ENCODE measurements at places on chromosomes 7 and 10.

DNA sequence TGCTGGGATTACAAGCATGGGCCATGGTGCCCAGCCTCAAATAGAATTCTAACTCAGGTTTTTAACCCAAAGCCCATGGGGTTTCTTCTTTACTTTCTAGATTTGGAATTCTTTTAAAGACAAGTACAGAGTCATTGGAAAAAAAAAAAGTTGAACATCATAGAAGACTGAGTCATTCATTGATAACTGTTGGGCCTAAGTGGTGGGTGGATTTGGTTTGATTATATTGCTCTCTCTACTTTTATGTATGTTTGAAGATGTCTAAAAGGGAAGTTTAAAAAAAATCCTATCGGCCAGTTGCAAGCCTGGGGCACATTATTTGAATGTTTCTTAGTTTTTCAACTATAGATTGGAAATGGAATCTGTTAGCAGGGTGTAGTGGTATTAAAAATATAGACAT lies 49.7 kb downstream of the INPP5F start:
- no peak for DNase-seq

DNA sequence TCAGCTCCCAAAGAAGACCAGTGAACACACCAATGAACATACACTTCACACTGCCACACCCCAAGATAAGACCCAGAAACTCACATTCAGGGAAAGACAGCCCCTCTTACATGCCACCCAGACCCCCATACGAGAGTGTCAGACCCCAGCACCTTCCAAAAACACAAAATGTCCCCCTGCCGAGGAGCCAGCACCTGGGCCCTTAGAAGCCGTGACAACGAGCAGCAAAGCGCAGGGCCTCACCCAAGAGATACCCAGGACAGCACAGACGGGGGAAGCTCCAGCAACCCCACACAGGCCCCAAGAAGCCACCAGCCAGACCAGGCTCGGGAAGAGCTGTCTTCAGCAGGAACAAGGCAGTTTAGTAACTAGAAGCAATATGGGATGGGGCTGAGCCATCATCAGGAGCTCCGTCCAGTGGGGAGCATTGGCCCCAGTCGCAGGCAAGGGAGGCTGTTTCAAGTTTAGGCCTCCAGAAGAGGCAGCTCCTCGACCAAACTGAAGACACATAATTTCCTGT lies 243.6 kb downstream of the PTPRN2 start:
- DNase-seq, result no peak

GRCh38 chr10:51203359-51203758 lies 129.1 kb downstream of the PRKG1 start:
- no peak for DNase-seq

DNA sequence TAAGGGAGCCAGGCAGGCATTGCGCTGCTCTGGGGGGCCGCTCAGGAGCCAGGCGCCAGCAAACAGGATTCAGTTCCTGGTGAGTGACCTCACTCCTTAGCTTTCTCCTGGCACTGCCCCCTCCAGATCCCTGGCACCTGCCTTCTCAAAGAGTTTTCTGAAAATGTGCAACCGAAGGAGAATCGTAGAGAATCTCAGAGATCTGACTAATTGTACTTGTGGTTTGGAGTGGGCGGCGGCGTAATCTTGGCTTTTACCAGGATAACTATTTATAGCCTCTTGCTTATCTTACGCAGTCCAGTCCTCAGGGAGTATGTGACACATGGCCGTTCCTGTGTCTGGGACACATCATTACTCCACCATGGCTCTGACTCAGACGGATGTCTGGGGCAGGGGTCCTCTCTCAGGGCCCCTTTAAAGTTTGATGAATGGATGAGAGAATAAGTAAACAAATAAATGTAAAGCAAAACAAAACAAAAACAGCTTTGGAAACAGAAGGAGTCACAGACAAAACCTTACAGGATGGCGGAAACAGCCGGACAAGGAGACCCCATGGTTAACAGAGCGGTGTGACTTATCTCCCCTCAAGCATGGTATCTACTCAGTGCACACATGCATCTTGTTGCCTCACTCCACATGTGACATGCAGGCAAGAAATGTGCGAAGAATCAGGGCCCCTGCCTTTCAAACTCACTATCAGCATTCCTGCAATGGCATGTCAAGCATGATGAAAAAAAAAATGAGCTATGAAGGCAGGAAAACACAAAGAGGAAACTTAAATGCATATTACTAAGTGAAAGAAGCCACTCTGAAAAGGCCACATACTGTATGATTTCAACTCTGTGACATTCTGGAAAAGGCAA lies 99.7 kb downstream of the TNS3 start:
- no peak for DNase-seq

DNA sequence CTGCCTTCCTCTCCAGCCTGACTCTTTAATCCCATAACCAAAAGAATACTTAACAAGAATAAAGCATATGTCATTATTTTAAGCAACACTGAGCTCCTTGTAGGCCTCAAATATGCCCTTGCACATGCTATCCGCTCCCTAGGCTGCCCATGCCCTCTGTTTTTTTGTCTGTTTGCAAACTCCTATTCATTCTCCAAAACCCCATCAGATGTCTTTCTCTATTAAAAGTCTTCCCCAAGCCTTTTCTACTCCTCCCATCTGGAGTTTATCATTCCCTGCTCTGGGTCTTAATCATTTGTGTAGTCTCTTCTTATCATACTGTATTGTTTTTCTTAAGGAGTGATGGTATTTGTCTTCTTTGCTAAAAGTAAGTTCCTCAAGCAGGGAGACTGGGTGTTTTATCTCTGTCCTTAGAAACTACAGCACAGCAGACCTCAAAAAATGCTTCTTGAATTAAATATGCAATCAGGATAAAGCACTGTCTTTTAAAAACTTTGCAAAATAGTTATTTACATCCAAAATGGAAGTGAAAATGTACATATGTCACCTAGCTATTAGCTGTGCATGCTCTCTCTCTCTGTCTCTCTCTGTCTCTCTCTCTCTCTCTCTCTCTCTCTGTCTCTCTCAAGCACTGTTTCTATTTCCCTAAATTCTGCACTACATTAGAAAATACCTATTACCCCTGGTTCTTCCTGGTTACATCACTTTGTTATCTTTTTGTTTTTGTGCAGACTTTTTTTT lies 56.5 kb upstream of the OPALIN start:
- DNase-seq, result no peak

GRCh38 chr7:69860941-69861622 lies 262.8 kb downstream of the AUTS2 start:
- DNase-seq, result no peak

GRCh38 chr10:63446716-63447440 lies 18.9 kb downstream of the JMJD1C start:
- no peak for DNase-seq

GRCh38 chr10:43043342-43043772 lies 33.5 kb upstream of the RET start:
- DNase-seq, result no peak

GRCh38 chr10:121448766-121449421 lies 149.3 kb downstream of the FGFR2 start:
- no peak for DNase-seq

DNA sequence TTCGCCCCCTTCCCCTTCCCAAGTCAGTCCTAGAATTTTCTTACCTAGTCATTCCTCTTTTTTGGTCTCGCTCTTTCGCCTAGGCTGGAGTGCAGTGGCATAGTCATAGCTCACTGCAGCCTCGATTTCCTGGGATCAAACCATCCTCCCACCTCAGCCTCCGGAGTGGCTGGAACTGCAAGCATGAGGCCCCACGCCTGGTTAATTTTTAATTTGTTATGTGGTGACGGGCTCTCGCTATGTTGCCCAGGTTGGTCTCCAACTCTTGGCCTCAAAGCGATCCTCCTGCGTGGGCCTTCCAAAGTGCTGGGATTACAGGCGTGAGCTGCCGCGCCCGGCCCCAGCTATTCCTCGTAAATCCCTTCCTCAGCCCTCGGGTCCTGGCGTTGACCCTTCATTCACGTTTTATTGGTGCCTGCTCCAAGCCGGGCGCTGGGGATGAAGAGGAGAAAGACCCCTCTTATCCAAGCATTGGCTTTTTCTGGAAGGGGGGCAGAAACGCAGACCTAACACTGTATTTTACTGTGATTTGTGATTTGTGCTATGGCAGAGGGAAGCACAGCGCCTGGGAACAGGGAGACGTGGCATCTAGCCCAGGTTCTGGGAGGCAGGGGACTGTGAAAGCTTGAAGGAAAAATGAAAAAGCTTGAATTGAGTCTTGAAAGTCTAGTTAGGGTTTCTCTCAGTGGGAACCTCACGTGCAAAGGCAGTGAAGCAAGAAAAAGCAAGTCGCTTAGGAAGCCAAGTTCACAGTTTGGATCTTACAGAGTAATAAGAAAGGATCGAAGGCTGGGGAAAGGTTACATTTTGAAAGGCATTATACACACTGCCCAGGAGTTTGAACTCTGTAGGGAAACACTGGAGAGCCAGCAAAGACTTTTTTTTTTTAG lies 516 bp downstream of the ZNHIT1 start:
- no peak for DNase-seq

DNA sequence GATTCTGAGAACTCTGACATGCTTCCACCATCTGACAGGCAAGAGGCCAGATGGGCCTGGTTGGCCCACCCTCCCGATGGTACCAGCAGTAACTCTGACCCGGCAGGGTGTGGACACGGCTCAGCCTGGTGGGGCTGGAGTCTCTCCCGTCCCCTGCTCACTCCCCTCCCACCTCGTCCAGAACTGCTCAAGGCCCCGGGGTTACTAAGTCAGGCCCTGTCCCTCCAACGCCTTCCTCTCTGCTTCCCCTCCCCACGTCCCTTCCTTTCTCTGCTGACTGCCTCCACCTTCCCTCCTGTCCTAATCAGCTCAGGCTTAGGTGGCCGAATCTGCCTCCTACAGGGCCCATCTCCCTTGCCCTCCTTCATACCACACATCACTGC lies 12.5 kb downstream of the CALML5 start:
- DNase-seq, result no peak
